ENCODE measurements at places on chromosomes 4 and X.

GRCh38 chrX:48945517-48946348, 11.7 kb downstream of the OTUD5 start:
- DNase-seq: peak; percentile 58

DNA sequence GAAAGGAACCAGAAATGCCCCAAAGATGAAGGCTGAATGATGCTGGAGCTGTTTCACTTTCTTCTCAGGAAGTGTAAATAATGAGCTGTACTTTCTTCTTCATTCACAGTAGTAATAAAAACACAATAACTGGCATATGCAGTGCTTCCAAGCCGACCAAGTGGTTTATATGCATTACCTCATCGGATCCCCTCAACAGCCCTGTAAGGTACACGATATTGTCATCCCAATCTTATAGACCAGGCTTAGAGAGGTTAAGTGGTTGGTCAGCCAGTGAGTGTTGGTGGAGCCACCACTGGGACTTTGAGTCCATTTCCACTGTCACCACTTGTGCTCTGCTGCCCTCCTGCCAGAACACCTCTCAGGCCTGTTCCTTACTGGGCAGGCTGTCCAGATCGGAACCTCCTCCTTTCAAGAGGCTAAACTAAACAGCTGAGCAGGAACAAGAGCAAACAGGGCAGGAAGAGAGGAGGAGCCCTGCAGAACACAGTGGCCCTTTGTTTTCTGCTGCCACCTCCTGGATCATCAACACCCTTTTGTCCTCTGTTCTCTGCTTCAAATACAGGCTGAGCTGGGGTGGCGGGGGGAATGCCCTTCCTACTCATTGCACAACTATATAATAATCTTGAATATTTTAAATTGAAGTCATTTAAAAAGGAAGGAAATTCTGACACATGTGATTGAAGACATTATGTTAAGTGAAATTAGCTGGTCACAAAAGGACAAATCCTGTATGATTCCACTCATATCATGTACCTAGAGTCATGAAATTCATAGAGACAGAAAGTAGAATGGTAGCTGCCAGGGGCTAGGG, 112.5 kb upstream of the ATP6AP2 start:
- DNase-seq: peak; percentile 45

GRCh38 chrX:46587158-46587557, 13.6 kb downstream of the CHST7 start:
- DNase-seq: no peak

- no peak for DNase-seq
These were observed 169.2 kb upstream of the ATP6AP2 start for GRCh38 chrX:40411340-40412111.

GRCh38 chr4:190020790-190021717, 6.0 kb downstream of the FRG2 start:
- no peak for DNase-seq

DNA sequence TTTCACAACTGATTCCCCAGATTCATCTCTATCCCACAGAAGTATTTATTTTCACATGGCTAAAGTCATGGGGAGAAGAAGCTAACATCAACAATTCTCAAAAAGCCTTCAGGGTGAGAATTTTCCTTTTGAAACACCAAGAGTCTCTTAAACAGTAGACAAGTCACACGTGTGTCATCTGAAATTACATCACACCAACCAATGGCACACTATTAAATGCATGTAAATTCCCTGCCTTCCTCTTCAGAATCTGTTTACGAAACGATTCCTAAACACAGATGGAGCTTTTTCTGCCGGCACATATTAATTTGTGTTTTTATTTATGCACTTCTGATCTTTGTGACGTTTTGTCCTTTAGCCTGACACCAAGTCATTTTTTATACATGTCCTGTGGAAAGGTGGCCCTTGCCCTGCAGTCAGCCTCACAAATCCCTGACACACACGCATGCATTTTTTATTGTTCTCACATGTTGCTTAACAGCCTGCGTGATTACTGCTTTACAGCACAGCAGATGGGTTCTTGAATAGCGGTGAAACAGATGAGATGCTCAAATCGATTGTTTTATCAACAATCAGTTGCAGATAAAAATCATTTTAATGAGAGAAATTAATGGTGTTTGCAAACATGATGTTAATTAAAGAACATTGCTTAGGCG, 735.9 kb upstream of the TENM3 start:
- DNase-seq: no peak

DNA sequence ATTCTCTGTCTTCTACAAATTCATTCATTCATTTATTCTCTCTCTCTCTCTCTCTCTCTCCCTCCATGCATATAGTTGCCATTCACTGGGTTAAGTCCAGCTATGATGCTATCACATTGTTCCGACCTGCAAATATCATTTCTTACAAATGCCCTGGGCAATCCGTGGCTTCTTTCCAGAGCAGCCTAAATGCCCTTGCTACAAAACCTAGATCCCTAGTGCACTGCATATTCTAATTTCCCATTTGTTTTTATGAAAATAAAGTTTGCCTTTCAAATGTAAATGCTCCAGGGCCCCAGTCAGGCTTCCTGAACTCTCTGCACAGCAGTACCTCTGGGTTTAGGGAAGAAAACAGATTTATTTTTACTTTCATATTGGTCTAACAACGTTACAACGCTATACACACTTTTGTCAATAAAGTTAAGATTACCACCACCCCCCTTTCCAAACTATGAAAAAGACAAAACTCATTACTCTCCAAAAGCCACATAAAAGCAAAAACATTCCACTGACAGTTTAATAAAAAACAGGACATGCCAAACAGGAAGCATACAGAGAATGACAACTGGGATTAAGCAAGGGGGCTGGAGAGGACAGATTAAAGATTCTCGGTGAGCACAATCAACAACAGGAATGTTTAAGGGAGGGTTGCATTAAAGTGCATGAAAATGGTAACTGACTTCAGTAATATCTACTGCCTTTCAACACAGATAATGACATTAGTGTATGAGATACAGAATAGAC, 104.3 kb downstream of the USP46 start:
- no peak for DNase-seq

- no peak for DNase-seq
These were observed 220.7 kb downstream of the ANTXR2 start for GRCh38 chr4:79852305-79852730.

- no peak for DNase-seq
These were observed 28.7 kb downstream of the SEC24B start for GRCh38 chr4:109462297-109462696.

DNA sequence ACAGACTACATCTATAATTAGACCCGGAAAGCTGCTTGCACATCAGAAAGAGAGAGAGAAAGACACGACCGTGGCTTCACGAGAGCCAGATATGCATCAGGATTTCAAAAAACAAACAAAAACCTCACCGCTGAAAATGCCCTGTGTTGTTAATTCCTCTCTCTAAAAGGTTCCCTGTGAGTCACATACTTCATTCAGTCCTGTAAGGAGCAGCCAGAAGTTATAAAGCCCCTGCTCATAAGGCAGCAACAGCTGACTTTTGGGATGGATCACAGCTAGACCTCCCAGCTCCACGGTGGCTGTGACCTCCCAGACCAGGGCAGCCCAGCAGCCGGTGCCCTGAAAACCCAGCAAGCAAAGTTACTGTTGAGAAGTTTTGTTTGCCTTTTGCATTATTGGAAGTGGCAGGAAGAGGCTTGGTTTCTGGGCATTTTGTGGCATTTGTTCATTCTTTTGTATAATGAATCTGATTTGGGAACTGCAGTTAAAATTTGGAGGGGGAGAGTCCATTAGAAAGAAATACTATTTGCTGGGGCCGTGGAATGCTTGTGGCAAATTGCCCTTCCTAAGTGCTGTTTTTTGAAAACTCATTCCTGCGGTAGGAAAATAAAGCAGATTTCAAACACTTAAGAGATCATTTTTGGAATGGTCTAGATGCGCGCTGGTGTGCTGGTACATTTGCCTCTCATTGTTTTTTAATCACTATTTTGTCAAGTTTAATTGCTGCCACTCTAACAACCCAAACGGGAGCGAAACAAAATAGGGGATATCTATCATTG, 520.4 kb downstream of the BCOR start:
- DNase-seq: no peak

GRCh38 chr4:46934726-46935125, 25.7 kb upstream of the COX7B2 start:
- DNase-seq: no peak

DNA sequence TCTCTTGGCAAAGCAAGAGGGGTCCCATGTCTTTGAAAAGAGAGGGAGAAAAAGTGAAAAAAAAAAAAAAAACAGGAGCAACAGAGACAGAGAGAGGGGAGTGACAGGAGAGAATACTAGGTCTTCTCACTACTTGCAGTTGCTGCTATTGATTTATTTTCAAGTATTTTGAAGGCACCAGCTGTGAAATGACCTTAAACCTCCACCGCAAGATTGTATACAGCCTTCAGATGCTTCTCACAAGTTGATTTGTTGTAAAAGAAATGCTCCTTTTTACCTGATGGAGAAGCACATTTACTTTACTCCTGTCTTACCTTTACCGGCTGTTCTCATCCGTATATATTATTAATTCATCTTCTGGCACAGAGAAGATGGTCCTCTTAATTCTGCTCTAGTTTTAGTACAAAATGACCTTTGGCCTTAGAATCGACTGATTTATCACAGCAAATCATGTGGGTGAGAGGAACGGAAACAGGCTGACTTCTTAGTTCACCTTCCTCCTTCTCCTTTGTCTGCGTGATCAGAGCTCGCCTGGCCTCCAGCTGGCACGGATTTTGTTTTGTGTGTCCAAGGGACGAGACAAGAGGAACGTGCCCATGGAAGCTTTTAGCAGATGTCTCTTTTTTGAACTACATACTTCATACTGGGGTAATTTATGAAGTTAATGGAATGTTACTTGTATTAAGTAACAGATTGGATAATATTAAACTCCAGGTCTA, 82.4 kb upstream of the PACRGL start:
- DNase-seq: no peak

DNA sequence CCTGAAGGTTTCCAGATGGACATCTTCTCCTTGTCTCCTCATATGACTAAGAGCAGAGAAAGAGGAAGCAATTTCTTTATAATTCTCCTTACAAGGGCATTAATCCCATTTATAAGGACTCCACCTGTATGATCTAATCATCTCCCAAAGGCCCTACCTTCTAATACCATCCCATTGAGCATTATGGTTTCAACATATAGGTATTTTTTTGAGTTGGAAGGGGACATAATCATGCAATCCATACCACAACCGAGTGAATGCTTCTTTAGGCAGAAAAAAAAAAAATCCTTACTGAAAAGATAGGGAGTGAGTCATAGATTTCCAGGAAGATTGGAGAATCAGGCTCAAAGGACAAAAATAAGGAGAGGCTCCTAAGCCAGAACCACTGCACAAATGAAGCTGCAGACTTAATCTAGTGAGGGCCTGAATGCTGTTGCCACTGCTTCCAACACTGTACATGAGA, 312.5 kb upstream of the HS3ST1 start:
- no peak for DNase-seq

GRCh38 chr4:125739760-125740159, 425.0 kb downstream of the FAT4 start:
- DNase-seq: no peak

- DNase-seq: no peak
These were observed 1250.7 kb downstream of the RAPGEF2 start for GRCh38 chr4:160353548-160353947.

DNA sequence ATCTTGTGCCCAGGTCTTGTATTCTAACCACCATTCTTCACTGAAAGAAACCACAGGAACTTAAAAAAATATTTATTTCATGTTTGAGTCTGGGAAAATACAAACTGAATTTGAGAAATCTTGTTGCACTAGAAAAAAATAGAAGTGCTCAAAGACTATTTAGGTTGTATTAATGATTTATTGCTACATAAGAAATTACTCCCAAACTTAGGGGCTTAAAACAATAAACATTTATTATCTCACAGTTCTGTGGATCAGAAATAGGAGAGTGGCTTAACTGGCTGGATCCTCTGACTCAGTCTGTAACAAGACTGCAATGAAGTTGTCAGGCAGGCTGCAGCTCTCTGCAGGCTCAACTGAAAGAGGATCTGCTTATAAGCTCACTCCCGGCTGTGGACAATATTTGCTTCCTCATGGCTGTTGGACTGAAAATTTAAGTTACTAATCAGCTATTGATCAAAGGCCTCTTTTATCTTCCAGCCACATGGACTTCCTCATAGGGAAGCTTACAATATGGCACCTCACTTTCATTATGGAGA, 295.4 kb upstream of the FAM241A start:
- DNase-seq: no peak

GRCh38 chrX:124415115-124415800, 68.9 kb downstream of the SH2D1A start:
- DNase-seq: no peak

GRCh38 chr4:74014332-74014731, 15.9 kb upstream of the CXCL5 start:
- DNase-seq: no peak

GRCh38 chr4:145828802-145829485, 109.7 kb downstream of the ZNF827 start:
- peak; percentile 37 for DNase-seq

- no peak for DNase-seq
These were observed 21.9 kb downstream of the NSG1 start for GRCh38 chr4:4408576-4409335.

DNA sequence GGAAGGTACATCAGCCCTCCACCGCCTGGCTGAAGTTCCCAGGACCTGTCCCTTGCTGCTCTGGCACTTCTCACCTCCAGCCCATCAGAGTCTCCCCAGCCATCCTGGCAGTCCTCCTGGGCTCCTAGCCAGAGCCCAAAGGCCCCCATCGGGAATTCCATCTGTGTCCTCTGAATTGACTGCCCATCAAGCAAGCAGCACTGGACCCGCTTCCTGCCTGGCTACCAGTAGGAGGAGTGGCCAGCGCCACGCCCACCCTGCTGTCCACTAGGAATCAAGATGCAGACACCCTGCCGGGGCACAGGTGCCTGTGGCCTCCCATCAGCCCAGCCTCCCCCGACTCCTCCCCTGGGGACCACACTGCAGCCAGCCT, 47.2 kb downstream of the C4orf50 start:
- DNase-seq: no peak

DNA sequence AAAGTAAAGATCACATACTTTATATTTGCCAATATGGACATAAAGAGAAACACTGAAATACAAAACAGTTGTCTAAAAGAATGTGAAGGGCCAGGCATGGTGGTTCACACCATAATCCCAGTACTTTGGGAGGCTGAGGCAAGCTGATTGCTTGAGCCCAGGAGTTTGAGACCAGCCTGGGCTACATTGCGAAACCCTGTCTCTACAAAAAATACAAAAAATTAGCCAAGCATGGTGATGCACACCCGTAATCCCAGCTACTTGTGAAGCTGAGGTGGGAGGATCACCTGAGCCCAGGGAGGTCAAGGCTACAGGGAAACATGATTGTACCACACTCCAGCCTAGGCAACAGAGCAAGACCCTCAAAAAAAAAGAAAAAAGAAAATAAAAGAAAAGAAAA, 11.8 kb downstream of the RBM47 start:
- no peak for DNase-seq

DNA sequence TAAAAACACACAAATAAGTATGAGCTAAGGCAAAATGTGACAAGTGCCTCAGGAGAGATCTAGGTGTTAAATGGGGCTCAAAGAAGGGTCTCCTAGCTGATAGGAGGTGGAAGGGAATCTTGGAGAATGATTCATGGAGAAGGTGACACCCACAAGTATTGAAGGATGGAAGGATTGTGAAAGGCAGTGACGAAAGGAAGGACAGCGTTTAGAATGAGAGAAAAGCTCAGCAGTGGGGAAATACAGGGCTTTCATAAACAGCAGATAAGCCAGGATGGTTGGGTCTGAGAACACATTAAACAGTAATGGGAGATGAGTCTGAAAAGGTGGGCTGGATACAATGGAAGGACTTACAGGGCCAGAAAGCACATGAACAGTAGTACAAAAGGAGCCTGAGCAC, 11.5 kb downstream of the ANXA5 start:
- no peak for DNase-seq
